C1 segment of cervical spinal cord (tissue), 14 donors: ENCODE measurements at places on chromosomes 1 and 21.

GRCh38 chr1:160567858-160568682 lies 11.2 kb downstream of the CD84 start:
- no peak for DNase-seq

- DNase-seq: no peak
Measured at GRCh38 chr21:44510508-44511218, 29.3 kb downstream of the KRTAP10-1 start.

DNA sequence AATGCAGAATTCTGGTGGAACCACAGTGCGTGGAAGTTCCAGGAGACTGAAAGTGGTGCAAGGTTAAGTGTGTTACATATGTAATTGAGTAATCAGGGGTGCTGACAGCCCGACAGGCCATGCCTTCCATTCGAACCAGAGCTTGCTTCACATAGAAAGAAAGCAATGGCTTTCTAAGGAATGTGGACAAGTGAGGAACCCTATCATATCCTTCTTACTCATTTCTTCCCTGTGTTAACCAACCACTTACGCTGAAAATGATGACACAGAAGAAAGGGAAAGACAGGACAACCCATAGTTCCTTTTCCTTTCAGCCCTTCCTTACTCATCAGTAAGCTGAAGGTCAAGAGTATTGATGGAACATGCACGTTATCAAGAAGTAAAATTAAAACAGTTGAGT lies 48.1 kb upstream of the KCNA3 start:
- no peak for DNase-seq

DNA sequence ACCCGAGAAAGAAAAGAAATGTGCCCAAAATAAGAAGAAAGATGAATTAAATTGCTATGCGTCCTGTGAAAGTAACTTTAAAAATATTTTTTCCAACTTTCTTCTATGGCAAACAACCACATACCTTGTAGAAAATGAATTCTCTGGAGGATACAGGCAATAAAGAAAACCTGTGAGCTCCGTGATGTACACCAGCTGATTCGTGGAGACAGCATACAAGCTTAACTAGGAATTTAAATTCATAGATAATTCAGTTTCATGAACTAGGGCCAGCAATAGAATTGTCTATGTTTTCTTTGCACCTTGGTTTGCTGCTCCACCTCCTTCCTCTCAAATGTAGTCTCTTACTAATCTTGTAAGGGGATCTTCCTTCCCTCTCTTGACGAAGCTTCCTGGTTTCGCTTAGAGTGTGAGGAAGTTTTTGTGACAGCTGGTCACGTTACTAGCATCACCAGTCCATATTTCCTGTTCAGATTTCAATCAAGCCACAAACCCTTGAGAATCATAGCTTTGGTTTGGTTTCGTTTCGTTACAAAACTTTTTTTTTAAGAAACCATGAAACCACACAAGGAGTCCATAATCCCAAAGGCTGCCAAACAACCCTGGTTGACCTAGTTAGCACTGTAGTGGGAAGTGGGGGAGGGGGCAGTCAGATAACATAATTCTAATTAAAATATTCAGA lies 35.8 kb downstream of the GREM2 start:
- no peak for DNase-seq

GRCh38 chr1:227728059-227728891 lies 6.8 kb downstream of the JMJD4 start:
- no peak for DNase-seq
